ENCODE measurements at places on chromosomes 6 and 20.

GRCh38 chr20:43680981-43681380, 14.1 kb downstream of the MYBL2 start:
- no peak for DNase-seq

DNA sequence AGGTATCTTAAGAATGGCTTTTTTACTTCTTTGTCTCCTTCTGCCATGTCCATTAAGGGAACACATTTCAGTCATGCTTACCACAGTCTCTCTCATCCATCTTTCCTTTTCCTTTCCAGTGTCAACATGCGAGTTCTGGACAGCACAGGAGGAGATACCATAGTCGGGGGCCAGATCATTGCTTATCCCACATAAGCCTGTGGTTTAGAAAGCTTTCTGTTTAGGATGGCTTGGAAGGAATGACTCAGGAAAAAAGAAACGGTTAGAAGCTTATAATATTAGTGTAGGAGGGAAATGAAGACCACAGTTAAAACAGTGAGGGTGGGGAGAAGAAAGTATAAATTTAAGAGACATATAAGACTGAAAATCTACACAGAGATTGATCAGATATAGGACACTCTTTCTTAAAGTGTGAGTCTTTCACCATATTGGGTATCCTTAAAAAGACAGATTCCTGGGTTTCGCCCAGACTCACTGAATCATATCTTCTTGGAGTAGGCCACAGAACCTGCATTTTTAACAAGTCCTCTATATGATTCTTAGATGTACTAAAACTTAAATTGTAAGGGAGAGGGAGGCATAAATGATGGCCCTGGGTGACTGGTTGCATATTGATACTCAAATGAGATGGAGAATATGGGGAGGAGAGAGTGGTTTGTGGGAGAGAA, 36.1 kb downstream of the DSE start:
- DNase-seq, result no peak

DNA sequence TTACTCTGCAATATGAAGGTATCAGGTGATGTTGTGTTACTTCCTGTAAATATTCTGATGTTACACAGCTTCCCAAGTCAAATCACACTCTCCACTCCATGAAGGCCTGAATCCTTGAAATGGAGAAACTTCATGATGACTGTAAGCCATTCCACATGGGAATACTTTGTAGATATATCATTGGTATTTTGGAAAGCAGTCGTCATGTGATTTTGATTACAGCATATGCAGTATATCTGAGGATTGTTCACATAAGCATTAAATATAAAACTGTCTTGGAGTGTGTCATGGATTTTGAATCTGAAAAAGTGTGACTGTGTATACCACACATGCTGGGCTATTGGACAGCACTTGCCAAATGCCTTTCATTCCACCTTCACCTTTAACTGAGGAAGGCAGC, 118.3 kb upstream of the EXOC2 start:
- DNase-seq, result no peak

- DNase-seq, result no peak
Measured at GRCh38 chr20:35877611-35878010, 76.7 kb downstream of the SCAND1 start.

GRCh38 chr6:67935976-67936477, 699.1 kb upstream of the ADGRB3 start:
- no peak for DNase-seq

DNA sequence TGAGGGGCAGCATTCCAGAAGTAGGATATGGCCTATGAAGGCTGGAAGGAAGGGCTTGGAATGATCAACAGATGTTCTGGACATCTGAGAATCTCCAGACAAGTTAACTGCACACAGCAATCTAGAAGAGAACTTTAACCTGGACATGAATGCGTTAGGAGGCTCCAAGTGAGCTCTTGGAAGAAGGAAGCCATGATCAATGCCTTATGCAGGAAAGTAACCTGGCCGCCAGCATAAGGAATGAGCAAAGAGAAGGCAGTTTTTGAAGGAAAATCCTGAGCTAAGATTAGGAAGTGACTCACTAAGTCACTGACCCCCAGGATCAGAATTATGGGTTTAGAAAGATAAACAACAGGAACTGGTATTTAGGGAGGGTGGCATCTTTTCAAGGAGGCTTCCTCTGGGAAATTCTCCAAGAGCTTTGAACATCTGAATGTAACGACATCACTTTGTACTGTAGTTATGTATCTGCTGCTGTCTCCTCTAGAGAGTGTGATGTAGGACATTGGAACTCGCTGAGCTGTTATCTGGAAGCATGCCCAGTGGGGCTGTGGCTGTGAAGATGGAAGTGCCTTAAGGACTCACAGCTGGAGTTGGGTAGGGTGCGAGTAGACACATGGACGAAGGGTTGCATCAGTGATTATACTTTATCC, 236.8 kb downstream of the PACRG start:
- no peak for DNase-seq

- no peak for DNase-seq
Measured at GRCh38 chr6:8658416-8658815, 223.1 kb upstream of the SLC35B3 start.

- no peak for DNase-seq
Measured at GRCh38 chr6:110319381-110319780, 38.8 kb downstream of the METTL24 start.

DNA sequence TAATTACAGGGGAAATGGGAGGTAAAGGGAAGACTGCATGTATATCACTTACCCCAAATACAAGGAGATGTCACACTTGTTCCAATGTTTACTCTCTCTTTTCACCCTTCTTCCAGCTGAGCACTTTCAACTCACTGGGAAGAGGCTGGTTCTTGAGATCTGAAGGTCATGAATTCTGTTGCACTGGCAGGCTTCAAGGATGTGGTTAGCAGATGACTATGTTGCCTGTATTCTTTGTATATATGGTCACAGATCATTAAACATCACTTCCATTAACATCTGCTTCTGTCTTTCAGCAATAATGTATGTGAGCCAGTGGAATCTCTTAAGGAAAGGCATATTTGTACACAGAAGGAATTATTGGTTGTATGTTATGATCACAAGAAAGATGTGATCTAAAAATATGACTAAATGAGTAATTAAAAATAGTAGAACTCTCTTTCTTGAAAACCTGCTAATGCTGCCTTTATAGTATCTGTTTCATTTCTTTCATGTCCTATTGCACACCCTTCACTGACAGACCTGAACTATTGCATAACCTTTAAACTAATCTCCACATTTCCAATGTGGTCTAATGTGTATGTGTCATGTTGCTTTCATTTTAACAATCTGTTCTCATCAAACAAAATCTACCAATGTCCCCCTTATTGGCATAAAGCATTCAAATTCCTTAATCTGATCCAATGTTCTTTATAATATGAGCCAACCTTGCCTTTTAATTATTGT, 131.4 kb upstream of the EPHA7 start:
- no peak for DNase-seq

DNA sequence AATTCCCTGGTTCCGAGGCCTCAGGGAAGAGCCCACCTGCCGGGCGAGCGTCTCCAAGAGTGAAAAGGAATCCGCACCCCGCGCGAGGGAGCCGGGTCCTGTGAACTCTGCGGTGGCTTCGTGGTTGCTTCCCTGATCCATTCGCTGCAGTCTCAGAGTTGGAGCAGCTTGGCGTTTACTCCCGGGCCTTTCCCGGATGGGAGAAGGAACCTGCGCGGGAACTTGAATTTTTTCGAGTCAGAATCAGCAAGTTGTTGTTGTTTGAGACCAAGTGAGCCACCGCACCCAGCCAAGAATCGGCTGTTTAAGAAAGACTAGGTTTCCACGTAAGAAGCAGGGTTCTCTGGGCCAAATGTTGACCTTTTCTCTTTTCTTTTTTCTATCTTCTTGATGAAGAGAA, 12.9 kb downstream of the PRSS16 start:
- no peak for DNase-seq

DNA sequence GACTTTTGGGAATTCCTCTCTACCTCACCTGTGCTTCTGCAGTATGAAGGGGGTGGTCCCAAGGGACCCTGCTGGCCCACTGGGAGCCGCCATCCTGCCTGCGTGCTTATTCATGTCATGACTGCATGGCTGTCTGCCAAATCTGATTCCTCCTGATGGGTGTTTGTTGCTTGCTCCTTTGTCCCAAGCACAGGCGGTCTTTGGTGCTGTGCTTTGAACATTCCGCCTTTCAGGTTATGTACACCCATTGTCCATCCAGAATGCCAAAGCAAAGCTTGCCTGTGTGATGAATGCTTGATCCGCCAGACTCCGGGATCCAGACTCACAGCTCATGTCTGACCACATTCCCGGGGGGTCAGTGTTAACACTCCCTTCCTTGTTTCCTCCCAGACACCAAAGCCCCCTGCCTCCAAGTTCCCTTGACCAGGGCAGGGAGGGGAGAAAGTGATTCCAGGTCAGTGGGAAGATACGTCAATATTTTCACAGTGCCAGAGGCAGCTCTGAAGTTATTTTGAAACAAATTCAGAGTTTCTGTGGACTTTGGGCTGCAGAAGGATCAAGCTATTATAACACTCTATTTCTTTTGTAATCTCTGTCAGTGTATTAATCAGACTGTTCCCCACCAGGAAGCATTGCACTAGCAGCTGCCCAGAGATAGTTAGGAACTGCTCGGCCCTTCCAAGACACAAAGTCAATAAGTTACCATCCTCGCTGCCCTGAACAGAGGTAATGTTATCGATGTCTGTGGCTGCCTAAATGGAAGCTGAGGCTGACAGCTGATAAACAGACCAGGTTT, 9.5 kb downstream of the DAAM2 start:
- no peak for DNase-seq

- no peak for DNase-seq
Measured at GRCh38 chr6:30450909-30451841, 38.1 kb upstream of the HLA-E start.

- no peak for DNase-seq
Measured at GRCh38 chr6:137763886-137764285, 103.2 kb upstream of the TNFAIP3 start.

- DNase-seq, result no peak
Measured at GRCh38 chr6:18640134-18640533, 253.0 kb downstream of the RNF144B start.

Measured in activated CD4-positive, CD25-positive, alpha-beta regulatory T cell treated with anti-CD3 and anti-CD28 coated beads, Interleukin-2, amount 50 U/mL, for 72 hours (primary cell).